ENCODE measurements at places on chromosomes 11 and 22.

GRCh38 chr11:94111241-94111640 is 17.4 kb upstream of the PANX1 start:
- DNase-seq: no peak

GRCh38 chr11:118290923-118291322 is 13.6 kb upstream of the CD3E start:
- no peak for DNase-seq

- no peak for DNase-seq
Measured at GRCh38 chr11:81602508-81602907, 1131.2 kb downstream of the FAM181B start.

DNA sequence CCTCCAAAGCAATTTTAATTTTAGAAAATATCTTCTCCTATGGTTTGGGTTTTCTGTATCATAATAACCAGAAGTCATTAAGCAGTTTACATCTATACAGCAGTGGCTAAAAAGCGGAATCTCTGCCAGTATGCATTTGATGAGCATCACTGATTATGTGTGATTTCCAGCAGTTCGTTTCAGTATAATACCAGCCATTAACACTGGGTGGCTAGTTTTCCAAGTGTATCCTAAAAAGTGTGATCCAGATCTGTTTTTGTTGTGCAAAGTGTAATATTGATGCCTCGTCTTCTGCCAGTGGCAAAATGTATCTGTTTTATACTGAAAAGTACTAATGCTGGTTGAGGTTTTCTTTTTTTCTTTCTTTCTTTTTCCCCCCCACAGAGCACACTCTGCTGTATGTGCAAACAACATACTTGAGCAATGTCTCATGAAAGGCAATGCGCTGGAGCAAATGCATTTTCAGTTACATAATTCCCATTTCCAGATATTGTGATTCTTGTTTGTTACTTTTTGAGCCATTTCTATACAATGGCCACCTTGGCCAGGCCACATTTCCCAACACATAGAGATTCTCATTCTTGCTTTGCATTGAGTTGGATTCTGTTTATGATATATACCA is 64.2 kb downstream of the SLC36A4 start:
- DNase-seq: no peak

DNA sequence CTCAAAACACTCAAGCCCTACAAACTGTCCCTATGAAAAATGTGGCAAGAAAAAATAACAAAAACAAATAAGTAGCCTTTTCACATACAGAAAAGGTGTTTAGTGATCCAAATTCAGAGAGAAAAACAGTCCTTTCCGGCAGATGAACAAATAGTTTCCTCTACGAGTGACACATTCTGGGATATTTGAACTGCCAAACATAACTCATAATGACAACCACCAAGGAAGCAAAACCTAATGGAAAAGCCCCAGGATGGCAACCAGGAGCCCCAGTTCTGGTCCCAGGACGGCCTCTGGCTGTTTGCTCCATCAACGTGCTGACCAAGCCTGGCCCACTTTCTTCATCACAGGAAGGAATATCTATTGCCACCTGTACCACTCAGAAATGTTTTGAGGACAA is 6.0 kb downstream of the PACSIN2 start:
- no peak for DNase-seq

GRCh38 chr22:19533049-19533626 is 8.9 kb upstream of the CLDN5 start:
- no peak for DNase-seq

- no peak for DNase-seq
Measured at GRCh38 chr11:15412054-15412453, 297.3 kb downstream of the INSC start.

GRCh38 chr11:40240284-40240683 is 1219.2 kb downstream of the LRRC4C start:
- DNase-seq: no peak

- DNase-seq: no peak
Measured at GRCh38 chr11:111421251-111421650, 42.2 kb upstream of the POU2AF1 start.

GRCh38 chr11:19307498-19307897 is 66.8 kb upstream of the E2F8 start:
- no peak for DNase-seq

GRCh38 chr11:62463121-62463542 is 44.3 kb downstream of the SCGB1A1 start:
- no peak for DNase-seq

DNA sequence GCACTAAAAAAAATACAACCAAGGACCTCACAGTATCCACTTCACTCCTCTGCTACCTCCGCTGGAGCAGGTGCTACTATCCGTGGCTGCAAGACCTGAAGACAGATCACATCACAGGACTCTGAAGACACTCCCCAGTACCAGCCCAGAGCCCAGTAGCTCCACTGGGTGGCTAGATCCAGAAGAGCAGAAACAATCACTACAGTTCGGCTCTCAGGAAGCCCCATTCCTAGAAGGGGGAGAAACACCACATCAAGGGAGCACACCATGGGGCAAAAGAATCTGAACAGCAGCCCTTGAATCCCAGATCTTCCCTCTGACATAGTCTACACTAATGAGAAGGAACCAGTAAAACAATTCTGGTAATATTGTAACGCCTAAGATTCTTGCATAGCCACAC is 494.0 kb upstream of the FAT3 start:
- DNase-seq: no peak

DNA sequence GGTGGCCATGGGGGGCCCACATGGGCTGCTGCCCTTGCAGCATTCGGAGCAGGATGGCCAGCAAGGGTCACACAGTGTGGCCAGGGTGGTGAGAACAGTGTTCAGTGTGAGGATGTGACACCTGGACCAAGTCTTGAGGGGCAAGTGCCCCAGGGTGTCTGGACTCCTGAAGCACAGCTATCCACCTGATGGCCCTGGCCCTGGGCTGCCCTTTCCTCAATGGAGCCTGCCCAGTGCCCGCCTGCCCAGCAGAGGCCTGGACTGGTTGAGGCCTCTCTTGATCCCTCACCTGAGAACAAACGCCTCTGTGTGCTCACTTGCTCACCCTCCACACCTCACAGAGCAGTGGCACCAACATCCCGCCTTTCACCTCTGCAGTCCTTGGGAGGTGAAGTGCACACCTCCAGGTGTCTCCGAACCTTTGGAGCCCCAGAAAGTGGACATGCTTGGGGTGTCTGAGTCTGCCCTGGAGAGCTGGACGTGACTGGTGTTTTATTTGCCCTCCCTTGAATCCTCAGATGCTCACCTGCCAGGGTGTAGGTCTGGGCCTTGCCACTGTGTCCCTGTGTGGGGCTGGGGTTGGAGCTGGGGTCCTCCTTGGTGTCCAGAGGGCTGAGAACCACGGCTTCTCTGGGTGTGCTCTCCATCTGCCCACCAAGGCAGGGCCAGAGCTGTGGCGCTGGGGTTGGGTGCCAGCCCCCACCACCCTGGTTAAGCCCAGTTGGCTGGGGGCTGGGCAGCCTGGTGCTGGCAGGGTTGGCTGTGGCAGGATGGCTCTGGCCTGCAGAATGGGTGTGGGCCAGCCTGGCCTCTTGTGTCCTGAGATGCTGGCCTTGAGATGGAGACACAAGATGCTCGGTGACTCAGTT is 3.8 kb upstream of the MUC2 start:
- no peak for DNase-seq

DNA sequence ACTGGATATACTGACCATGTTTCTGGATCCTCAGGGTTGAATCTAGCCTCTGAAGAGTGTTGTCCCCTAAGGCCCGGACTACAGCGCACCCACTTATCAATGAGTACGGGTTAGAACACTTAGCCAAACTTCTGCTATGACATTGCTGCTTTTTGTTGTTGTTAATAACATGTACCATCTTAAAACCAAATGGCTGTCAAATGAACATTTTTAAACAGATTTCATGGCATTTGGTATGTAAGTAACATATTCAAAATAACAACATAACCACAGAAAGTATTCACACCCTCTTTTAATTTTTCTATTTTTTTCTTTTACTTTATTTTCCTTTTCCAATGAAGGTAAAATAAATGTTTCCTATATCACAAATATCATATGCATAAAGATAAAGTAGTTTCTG is 1292.5 kb upstream of the TENM4 start:
- DNase-seq: no peak

- no peak for DNase-seq
Measured at GRCh38 chr11:69862331-69862771, 43.1 kb upstream of the FGF3 start.

GRCh38 chr11:87351676-87352075 is 313.9 kb downstream of the TMEM135 start:
- DNase-seq: no peak

DNA sequence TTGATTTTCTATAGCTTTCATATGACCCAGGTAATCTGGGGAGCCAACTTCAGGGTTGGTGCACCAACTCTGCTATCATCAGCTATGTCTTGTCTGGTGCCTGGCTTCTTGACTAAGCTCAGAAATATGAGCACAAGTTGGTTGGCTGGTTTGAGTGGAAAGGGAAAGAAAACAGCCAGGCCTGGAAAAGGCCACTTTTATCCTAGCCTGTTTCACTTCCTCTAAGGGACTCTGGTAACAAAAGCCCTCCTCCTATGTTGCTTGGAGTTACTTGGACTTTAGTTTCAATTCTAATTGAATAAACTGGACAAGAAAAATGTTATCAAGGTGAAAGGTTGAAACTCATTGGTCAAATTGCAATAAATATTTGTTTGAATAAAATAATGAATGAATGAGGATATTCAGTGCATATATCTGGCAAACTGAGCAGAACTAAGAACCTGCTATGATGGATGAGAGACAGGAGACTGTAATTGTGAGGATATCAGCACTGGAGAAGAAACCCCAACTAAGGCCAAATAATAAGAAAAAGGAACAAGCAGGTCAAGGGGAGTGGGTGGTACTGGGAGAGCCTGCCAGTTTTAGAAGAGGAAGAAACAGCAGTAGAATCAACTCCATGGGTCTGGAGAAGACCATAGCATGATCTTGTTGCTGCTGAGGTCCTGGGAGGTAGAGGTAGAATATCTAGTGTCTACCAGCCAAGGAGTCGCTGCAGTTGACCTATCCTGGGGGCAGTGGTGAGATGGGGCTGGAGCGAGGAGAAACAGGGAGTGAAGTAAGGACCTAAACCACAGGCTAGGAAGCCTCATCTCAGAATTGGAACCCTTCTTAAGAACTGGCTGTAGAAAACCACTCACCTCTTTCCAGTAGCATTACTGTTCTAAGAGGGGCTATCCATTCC is 8.2 kb downstream of the ROBO4 start:
- no peak for DNase-seq

GRCh38 chr11:74024261-74025029 is 15.6 kb upstream of the UCP3 start:
- DNase-seq: no peak

- DNase-seq: peak; percentile 71
Measured at GRCh38 chr11:75349521-75350116, 1.8 kb downstream of the ARRB1 start.

- no peak for DNase-seq
Measured at GRCh38 chr22:41905411-41906202, 9.3 kb downstream of the SHISA8 start.

GRCh38 chr11:74473382-74474173 is 6.2 kb upstream of the KCNE3 start:
- no peak for DNase-seq

DNA sequence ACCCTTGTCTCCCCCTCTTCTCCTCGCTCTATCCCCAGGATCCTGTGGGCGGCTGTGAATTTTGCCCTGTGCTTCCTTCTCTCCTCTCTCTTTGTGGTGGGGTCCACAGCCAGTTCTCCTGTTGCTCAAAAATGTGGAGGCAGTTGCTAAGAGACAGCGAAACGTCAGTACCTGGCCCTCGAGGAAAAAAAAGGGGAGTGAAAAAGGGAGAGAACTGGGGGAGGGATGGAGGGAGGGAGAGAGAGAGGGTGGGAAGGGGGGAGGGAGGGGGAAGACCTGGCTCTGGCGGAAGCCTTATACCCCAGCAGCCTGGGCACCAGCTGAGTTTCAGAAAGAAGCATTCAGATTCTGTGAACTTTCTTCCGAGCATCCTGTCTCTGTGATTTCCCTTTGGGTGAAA is 2.1 kb upstream of the LRRC55 start:
- DNase-seq: no peak

- DNase-seq: no peak
Measured at GRCh38 chr11:111269146-111269868, 23.8 kb downstream of the POU2AF2 start.

GRCh38 chr11:9821008-9821752 is 157.3 kb downstream of the SWAP70 start:
- DNase-seq: no peak

- DNase-seq: no peak
Measured at GRCh38 chr11:120430146-120430545, 81.4 kb upstream of the GRIK4 start.

- DNase-seq: no peak
Measured at GRCh38 chr11:119266517-119267255, 50.2 kb downstream of the MCAM start.

- DNase-seq: no peak
Measured at GRCh38 chr11:71420455-71421241, 27.5 kb downstream of the DHCR7 start.

GRCh38 chr11:66007201-66007634 is 4.6 kb upstream of the CST6 start:
- no peak for DNase-seq

GRCh38 chr11:102472127-102472526 is 19.6 kb upstream of the TMEM123 start:
- no peak for DNase-seq

DNA sequence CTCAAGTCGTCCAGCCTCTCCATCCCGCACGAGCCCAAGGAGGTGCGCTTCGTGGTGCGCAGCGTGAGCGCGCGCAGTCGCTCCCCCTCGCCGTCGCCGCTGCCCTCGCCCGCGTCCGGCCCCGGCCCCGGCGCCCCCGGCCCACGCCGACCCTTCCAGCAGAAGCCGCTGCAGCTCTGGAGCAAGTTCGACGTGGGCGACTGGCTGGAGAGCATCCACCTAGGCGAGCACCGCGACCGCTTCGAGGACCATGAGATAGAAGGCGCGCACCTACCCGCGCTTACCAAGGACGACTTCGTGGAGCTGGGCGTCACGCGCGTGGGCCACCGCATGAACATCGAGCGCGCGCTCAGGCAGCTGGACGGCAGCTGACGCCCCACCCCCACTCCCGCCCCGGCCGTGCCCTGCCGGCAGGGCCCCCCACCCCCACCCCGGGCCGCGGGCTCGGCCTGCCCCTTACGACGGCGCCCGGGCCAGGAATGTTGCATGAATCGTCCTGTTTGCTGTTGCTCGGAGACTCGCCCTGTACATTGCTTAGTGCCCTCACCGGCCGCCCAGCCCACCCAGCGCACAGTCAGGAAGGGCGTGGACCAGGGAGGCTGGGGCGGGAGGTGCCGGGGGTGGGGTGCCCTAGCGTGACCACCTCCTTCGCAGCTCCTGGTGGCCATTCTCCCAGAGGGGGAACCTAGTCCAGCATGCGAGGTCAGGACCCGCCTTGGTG is 6.9 kb upstream of the ACR start:
- no peak for DNase-seq

DNA sequence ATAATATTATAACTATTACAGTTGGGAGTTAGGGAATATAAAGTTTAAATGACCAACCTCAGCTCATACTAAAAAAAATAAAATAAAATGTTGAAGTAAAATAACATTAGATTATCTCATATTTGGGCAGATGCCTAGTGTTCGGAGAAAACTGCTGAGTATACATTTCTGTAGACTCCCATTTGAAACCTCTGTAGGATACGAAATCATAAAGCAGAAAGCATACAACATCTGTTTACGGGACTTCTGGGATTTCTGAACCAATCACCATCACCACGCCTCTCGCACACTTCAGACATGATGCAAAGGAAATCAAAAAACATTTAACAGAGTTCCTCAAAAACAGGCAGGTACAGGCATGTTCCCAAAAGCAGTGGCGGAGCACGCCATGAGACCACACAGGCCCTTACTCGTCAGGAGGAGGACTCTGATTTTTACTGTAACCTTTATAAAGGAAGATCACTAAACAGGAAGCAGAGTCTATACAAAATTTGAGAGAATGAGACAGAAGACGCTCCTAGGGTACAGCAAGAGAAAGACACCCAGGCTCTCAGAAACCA is 8.6 kb downstream of the ZNF195 start:
- no peak for DNase-seq

Data from coronary artery (tissue), 2 donors.